AG04450 (cell line): ENCODE measurements at places on chromosomes 11 and 22.

- no peak for DNase-seq
These were observed at the start of gene AASDHPPT for GRCh38 chr11:106077609-106078455. AASDHPPT (plus strand) TSS chr11:106077662; CDS start chr11:106077711, 49 bp downstream.

DNA sequence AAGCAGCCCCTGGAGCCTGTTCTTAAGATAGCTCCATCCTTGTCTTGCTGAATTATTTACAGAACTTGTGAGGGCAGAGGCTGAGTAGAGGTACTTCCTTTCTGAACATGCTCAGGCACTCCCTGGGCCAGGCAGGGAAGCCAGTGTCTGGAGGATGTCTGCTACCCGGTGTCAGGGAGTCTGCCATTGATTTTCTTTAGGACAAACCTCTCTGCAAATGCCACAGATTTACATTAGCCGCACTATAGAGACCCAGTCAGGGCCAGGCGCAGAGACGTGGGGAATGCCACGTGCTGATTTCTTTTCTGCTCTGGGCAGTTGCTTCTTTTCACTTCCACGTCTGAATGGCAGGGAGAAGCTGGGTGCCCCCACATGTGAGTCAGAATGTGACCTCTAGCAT lies 585.5 kb downstream of the NTM start:
- no peak for DNase-seq

DNA sequence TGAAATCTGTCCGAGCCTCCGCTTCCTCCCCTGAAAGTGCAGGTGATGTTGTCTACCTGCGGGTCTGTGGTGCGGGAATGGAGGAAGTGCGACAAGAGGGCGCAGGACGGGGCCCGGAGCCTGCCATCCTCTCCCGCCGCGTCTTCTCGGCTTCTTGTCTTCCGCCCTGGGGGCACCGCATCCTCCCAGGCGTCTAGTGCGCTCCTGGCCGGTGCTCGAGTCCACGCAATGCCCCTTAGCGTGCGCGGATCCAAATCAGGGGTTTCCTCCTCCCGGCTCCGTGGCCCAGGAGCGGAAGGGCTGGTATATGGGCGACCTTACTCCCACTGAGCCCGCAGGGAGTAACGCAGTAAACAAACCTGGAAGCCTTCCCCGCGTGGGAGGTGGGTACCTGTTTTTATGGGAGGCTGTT lies 405 bp downstream of the SFI1 start:
- no peak for DNase-seq

DNA sequence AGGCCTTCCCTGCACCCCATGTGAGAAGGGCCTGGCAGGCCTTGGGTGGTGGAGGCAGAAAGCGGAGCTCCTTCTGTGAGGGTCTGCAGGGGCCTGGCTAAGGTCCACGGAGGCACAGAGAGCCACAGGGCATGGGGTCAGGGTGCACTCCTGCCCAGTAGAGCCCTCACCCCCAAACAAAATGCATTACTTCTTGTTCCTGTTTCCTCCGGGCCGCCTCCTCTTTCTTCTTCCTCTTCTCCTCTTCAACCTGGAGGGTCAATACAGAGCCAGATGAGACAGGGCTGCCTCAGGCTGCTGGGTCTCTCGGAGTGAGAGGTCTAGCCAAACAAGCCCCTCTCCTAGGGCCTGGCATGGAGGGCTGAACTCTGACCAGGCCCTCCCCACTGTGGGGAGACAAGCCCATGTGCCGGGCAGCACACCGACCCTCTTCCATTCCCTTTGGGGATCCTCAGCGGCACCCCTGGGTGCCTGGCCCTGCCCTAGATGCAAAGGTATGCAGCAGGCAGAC lies 10.3 kb upstream of the NAP1L4 start:
- no peak for DNase-seq

- no peak for DNase-seq
These were observed 886.3 kb downstream of the NTM start for GRCh38 chr11:132256528-132257279.
